ENCODE measurements at places on chromosomes 4 and X. TPM values are rescaled to one million over a fixed set of nuclear protein-coding genes. Genes with fewer than 3 reads are reported as not detected.

The CCNI gene
- 78.9 TPM for polyA plus RNA-seq

The THAP6 gene
- 7.6 TPM for polyA plus RNA-seq

GRCh38 chrX:48892896-48893295, 4.7 kb downstream of the TIMM17B start:
- no peak for DNase-seq

DNA sequence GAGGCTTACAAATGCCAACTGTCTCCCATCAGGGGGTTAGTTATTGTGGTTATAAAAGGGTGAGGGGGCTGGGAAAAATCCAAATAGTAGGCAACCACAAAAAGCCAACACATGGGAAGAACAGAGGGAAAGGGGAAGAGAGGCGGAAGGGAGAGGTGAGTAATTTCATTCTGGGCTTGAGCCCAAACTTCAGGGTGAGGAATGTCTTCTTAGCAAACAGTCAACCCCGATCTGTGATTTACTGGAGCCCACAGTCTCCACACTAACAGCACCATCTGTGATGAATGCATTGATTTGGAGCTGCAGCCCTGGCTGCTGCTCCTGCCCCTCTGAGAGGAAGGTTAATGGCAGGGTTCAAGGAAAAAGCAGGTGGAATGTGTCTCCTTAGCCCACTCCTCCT, 162.2 kb upstream of the GPR101 start:
- no peak for DNase-seq

DNA sequence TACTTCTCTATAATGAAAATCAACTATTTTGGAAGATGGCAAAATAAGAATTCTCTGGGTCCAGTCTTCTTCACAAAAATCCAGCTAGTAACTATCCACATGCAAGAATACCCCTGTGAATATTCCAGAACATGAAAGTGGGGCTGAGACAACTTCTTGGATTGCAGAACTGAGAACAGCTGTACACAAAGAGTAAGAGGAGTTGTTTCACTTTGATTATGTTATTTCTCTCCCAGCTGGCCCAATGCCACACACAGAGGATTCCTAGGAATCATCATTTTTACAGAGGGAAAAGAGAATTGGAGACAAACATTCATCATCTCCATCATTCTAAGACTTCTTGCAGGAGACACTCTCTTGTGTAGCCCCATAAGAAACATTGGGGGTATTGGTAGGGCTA, 782.2 kb upstream of the LCORL start:
- DNase-seq, result no peak

GRCh38 chr4:14771504-14772175, 230.6 kb upstream of the CPEB2 start:
- no peak for DNase-seq

DNA sequence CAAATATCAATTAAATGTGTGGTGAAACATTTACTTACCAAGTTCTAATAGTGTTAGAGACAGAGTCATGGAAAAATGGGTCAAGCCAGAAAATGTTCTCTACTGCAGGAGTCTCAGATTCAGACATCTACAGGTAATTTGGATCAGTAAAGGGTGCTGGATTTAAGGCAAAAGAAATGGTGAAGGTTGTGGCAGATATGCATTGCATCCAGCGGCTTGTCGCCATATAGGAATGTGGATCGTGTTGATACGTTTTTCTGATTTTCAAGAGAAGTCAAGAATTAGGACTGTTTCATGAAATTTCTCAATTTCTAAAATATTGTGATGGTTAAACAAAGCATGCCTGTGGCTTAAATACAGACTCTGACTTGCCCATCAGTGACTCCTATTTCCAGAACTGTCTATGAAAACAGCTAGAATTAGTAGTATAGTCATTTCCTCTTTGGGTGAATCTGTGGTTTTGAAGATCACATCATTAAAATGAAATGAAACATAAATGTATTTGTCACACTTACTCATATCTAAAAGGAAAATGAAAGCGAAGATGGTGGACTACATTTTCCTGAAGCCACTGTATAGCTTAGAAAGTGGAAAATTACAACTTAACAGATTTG, 110.1 kb upstream of the VEGFC start:
- DNase-seq, result no peak

DNA sequence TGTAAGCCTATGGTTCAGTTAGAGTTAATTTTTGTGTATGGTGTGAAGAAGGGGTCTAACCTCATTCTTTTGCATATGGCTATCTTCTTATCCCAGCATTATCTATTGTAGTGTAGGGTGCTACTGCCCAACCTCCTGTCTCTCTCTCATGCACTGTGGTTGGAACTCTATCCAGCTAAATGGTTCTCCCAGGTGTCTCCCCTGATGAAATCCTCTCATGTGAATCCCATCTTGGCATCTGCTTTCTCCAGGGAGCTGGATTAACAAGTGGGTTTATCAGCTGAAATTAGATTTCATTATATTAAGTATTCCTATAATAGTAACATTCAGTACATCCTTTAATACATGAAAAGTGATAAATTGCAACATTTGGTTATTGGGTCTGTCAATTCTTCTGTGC, 224.7 kb upstream of the SFRP2 start:
- no peak for DNase-seq

DNA sequence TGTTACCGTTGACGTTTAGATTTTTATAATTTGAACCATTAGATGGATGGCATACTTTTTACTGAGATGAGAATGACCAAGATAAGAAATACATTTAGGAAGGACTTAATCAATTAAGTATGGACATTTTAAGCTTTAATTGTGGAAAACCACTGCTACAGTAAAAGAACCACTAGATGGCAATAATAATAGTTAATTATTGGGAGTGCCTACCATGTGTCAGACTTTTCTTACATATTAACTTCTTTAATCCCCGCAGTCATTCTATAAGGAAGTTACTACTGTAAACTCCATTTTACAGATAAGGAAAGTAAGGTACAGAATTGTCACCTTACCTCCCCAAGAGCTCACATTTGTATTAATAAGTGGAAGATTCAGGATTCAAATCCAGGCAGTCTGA, 48.5 kb upstream of the MYOZ2 start:
- peak; percentile 36 for DNase-seq

All from small intestine (tissue), 16 donors.